Stimulated activated CD4-positive, alpha-beta T cell treated with anti-CD3 and anti-CD28 coated beads, Interleukin-15, amount 100 ng/mL, for 1 hour (primary cell): ENCODE measurements at places on chromosomes 11 and 22.

GRCh38 chr11:3146612-3147256 is 18.4 kb downstream of the OSBPL5 start:
- DNase-seq = no peak

DNA sequence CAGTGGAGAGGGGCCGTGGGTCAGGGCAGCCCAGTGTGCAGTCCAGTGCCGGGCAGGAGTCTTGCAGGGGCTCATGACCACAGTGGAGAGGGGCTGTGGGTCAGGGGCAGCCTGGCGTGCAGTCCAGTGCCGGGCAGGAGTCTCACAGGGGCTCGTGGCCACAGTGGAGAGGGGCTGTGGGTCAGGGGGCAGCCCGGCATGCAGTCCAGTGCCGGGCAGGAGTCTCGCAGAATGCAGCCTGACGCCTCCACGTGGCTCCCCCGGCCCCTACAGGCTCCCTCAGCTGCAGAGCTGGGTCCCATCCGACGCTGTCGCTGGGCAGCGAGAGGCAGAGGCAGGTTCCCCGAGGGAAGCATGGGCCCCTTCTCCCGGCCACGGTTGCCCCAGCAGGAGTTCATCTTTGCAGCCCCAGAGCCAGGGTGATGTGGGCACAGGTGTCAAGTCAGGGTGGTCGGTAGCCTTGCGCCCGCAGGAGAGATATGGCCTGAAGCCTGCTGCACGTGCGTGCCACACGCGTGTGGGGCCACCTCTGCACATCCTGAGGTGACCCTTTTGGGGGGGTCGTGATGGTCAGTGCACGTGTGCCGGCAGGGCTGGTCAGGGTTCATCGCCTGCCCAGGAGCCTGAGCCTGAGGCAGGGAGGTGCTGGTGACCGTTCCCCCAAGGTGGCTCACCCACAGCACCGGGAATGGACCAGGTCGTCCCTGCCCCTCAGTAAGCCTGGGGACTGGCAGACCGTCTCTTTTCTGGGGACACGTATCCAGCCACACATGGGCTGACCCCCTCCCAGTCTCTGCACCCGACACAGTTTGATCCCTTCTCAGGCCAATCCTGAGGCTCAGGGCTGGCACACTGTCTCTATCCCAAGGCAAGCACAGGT is 2.9 kb downstream of the IFITM5 start:
- DNase-seq = no peak

GRCh38 chr11:35803115-35803514 is 140.5 kb downstream of the TRIM44 start:
- no peak for DNase-seq

GRCh38 chr11:47716692-47717091 is 1.5 kb upstream of the AGBL2 start:
- no peak for DNase-seq

- DNase-seq = no peak
These were observed 49.2 kb downstream of the CNTN5 start for GRCh38 chr11:99069856-99070444.

- DNase-seq = no peak
These were observed 17.4 kb downstream of the DRD2 start for GRCh38 chr11:113457784-113458183.

DNA sequence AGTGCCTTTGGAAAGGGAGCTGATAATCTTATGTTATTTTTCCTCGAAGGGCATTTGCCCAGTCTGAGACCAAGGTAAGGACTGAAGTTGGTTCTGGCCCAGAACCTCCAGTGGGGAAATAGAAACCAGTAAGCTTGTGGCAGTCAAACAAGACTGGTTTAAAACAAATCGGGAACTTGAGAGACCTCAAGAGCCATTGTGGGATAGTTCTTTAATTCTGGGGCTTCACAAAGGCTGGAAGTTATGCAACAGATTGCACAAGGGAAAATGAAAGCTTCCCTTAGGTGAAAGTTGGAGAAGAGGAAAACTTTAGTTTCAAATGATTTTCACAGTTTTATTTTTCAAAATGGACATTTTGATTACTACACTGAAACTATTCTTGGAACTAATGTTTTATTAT is 33.5 kb upstream of the RAB38 start:
- no peak for DNase-seq

- no peak for DNase-seq
These were observed 8.0 kb upstream of the FIBIN start for GRCh38 chr11:26985943-26986342.

DNA sequence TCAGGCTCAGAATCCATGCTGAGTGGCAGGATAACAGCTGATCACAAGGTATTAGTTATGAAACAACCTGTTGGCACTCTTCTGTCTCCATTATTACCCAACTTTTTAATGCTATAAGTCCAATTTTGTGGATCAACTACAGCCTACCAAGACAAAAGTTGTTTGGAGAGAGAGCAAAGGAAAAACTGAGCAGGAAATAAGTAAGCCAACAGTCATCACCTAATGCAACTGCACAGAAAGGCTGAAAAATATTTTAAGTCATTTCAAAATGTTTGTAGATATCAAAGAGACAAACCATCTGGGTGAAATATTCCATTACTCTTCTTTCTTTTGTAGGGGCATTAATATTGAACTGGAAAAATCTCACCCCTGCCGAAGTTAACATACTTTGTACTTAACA is 41.6 kb downstream of the FDX1 start:
- DNase-seq = no peak

- no peak for DNase-seq
These were observed 39.9 kb downstream of the CWC15 start for GRCh38 chr11:94933223-94934130.

DNA sequence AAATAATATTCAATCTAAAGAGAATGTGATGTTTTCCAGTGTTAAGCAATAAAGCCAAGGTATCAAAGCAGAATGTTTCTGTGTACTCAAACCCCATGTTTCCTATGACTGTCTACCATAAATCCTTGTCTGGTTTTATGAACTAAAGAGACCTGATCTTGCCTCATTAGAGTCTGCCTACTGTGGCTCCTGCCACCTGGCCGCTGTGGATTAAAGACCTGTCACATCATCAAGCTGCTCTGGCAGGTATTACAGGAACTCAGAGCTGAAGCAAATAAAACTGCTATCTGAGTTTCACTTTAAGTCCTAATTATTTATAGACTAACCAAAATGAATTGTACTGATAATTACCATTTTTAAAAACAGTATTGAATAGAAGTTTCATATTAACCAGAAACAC is 207.8 kb upstream of the CCDC90B start:
- DNase-seq = no peak

- DNase-seq = no peak
These were observed 64.4 kb downstream of the MYH9 start for GRCh38 chr22:36323182-36323854.

DNA sequence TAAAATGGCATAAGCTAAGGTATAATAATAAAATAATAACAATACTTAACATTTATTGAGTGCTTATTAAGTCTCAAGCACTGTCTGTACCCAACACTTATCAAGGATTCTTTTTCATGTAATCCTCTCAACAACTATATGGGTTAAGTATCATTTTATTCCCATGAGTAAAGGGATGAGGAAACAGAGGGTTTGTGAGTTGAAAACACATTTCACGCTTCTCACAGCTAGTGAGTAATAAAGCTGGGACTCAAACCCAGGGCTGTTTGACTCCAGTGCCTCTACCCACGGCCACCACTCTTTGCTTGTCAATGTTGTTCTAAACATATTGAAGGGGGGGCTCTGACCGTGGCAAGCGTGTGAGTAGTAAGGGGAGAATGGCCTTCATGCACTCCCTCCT is 8.7 kb downstream of the CD3E start:
- DNase-seq = no peak

DNA sequence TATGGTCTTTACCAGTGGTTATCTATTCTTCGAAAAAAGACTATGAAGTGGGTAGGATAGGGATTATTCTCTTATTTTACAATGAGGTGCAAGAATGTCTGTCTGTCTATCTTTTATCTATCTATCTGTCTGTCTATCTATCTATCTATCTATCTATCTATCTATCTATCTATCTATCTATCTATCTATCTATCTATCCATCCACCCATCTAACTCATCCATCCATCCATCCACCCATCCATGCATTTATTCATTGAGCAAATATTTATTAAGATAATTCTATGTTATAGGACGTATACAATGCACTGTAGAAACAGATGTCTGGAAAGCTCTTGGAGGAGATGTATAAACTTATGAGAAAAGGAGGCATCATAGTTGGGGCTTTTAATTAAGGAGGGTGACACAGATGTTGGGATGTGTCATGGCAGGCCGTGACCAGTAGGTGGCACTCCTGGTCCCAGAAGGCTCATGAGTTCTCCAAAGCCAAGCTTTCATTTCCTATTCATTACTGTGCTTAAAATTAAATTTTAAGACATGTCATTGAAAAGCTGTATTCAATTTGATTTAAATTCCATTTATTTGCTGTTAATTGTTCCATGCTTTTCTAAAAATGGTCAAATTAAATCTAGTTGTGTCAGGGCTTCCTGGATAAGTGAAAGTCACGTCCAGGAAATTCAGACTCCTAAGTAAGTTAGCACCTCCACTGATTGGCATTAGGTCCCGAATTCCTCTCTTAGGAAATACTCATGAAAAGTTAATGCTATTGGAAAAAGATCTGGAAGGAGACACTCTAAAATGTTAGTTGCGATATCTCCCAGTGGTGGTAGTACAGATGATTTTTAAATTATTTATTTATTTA is 19.0 kb upstream of the E2F8 start:
- peak; percentile 20 for DNase-seq

DNA sequence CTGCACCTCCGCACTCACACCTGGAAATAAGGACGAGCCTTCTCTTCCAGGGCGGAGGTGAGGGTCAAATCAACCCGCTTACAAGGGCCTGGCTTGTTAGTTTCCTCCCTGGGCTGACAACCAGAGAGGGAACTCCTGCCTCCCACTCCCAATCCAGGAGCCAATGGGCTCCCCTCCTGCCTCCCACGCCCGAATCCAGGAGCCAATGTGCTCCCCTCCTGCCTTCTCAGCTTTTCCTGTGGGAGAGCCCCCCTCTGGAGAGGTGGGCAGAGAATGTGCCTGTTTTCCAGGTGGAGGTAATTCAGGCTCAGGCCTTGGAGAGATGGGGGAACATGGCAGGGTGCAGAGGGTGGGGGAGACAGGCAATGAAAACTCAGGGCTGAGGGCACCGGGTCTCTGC is 53.7 kb upstream of the TTLL12 start:
- no peak for DNase-seq

- no peak for DNase-seq
These were observed 207.5 kb downstream of the ETS1 start for GRCh38 chr11:128379587-128380580.

- DNase-seq = no peak
These were observed 848.7 kb downstream of the OPCML start for GRCh38 chr11:132683602-132684001.

GRCh38 chr11:61912530-61912898 is 4.9 kb downstream of the RAB3IL1 start:
- no peak for DNase-seq

- DNase-seq = no peak
These were observed 7.2 kb downstream of the BLID start for GRCh38 chr11:122108828-122109227.

DNA sequence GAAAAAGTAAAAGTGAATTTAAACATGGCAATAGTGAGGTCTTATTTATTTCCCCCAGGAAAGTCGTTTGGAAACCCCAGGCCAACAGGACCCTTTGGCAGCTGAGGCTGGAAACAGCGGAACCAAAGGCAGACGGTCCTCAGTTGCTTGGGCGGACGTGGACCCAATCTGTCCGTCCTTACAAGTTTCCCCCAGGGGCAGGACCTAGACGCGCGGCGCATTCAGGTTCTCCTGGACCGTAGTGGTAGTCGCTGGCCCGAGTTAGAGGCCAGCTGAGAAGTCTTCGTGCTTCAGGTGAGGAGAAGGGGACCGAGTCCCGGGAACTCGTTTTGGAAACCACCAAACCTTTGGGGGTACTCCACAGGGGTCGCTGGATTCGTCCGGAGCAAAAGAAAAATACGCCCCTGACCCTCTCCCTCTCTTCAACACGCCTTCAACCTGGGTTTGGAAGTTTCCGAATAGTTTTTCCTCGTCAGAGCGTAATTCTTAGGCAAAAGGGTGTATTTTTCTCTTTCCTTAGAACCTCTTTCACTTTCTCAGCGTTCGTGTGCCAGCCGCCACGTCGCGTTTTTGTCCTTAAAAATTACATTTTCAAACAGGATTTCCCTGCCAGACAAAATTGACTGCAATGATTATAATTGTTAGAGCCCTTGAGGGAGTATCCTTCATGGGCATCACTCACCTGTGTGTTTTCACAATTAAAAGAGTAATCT is 2.1 kb downstream of the METTL15 start:
- DNase-seq = peak; percentile 13

- no peak for DNase-seq
These were observed 44.2 kb upstream of the MICAL2 start for GRCh38 chr11:12066056-12066798.

- DNase-seq = no peak
These were observed 7.4 kb downstream of the CBX6 start for GRCh38 chr22:38864361-38865191.

GRCh38 chr22:28465841-28466240 is 213.8 kb downstream of the TTC28 start:
- DNase-seq = no peak

- DNase-seq = no peak
These were observed 8.6 kb upstream of the ARAP1 start for GRCh38 chr11:72760539-72761405.

GRCh38 chr11:76601724-76602123 is 68.8 kb downstream of the LRRC32 start:
- no peak for DNase-seq

GRCh38 chr11:2381494-2382128 is 4.5 kb downstream of the CD81 start:
- no peak for DNase-seq

DNA sequence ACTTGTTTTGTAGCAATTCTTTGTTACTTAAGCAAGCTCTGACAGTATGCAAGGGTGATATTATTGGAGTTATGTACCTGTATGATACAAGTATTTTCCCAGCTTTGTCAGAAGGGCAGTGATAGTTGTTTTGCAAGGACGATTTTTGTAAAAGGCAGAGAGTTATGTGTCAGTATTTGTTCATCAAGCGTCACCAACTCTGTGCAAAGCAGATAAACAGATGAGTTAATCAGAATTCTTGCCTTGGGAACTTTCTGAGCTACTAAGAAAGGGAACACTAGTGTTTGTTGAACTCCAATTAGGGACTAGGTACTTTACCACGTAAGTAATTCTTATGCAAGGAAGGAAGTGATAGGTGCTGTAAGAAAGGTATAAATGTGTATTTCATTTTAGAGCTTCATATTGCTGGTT is 1.4 kb downstream of the USP47 start:
- DNase-seq = no peak

DNA sequence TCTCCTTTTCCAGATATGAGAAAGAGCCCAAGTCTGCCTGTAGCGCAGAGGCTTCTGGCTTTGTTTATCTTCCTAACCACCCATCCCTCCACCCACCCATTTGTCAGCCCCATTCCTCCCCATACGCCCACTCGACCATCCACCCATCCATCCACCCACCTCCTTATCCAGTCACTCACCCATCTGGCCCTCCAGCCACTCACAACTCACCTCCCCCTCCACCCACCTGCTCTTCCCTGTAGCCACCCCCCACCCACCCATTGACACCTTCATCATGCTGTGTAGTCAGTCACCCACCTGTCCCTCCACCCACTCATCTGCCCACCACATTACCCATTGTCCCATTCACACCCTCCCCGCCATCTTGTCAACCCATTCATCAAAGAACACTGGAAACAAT is 5.5 kb downstream of the CST6 start:
- no peak for DNase-seq

GRCh38 chr11:73875840-73876239 is 806 bp downstream of the COA4 start:
- no peak for DNase-seq
